ENCODE measurements at places on chromosomes 2 and 18.

DNA sequence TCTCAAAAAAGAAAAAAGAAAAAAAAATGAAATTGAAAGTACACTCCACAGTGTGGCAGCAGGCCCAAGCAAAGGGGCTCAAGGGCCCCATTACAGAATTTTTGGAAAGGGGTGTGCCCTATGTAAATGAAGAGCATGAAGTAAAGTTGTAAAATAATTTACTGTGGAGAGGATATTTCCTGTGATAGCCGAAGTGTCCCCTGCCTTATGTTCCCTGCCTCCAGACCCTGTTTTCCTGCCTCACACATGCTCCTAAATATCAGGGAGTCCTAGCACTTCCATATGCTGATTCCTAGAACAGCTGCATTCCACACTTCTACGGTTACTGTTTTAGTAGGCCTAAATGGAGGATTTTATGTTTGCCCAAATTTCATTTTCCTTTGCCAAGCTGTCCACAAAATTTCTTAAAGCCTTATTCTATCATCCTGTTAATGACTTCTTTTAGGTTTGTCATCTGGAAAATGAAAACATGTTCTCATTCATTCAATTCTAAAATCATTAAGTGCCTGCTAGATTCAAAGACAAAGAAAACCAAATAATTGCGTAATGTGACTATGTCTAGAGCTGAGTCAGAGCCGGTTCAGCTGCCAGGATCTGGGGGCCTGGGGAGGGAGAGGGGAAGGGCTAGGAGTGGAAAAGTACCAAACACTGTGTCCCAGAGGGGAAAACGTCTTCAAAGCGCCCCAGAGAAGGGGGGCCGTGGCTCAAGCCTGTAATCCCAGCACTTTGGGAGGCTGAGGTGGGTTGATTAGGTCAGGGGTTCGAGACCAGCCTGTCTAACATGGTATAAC lies 25.9 kb upstream of the IMPA2 start:
- DNase-seq: no peak

DNA sequence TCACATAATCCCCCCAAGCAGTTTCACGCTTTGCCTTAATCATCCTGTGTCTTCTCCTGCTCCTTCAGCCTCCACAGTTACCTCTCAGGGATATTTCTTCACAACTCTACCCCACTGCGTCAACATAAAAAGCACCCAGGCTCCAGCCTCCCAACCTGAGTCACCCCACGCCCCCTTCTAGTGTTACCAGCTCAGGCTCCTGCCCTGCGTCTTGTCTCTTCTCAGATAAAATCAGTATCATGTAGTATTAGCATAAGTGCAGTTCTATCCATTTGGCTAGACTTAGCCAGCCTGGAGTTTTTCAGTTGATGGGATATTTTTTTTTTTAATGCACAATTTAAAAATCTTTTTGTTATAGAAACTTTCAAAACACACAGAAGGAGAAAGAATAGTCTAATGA lies 9.6 kb upstream of the PELI1 start:
- no peak for DNase-seq

DNA sequence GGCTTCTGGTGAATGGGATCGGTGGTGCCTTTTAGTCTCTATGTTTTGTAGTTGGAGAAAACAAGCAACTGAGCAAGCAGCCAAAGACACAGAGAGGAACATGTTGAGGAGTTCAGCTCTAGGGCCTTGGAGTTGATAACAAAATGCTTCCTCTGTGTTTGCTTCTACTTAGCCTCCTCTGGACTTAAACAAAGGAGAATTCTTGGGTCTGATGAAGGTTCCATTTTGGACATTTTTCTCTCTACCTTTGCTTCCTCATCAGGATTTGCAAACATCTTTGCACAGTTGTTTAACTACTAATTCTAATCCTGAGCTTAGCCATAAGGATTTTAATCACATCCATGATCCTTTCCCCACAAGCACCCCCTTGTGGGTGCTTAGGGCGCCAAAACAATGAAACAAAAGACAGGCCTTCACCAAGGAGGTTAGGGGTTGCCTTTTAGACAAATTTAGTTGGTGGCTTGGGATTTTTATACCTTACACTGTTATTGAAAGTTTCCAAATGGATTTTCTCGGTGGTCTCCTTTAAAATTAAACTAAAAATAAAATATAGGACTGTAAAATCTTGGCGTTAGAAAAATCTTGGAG lies 148.5 kb upstream of the SATB2 start:
- DNase-seq: no peak

GRCh38 chr2:236774171-236774570 lies 204.5 kb downstream of the ACKR3 start:
- DNase-seq: no peak

GRCh38 chr2:237749002-237749401 lies 49.6 kb upstream of the RBM44 start:
- no peak for DNase-seq

DNA sequence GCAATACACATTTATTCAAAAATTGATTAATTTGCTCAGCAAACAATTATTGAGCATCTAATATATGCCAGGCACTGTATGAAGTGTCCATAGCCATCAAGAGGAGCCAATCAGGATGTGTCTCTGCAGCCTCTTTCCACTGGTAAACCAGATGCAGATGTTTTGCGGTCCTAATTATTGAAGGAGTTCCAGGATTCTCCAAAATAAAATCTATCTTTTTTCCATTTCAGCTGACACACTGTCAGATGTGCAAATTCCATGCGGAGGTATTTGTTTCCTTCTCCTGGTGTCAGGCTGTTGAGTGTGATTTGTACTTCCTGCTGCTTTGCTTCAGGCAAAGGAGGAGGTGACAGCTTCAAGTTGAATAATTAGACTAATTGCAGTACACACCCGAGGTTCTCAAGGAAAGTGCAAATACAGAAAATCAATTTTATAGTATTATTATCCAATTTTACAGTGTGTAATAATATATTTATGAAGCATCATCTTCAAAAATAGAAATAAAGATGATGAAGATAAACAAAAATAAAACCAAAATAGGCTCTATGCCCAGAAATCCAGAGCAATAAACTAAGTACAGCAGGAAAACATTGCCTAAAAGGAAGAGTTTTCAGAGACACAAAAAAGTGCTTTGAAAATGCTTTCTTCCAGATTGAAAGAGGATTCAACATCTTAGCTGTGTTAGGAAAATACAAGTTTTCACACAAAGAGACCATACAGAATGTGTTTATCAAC lies 1352.9 kb upstream of the CHAC2 start:
- DNase-seq: no peak

- no peak for DNase-seq
Measured at GRCh38 chr18:21210278-21210677, 31.8 kb upstream of the GREB1L start.

GRCh38 chr2:226031647-226032501 lies 632.4 kb downstream of the NYAP2 start:
- no peak for DNase-seq

GRCh38 chr2:212814941-212815340 lies 276.3 kb upstream of the ERBB4 start:
- DNase-seq: no peak

GRCh38 chr18:45939236-45939635 lies 27.9 kb downstream of the EPG5 start:
- DNase-seq: no peak
